B cell (primary cell): ENCODE measurements at places on chromosomes 13 and 19.

DNA sequence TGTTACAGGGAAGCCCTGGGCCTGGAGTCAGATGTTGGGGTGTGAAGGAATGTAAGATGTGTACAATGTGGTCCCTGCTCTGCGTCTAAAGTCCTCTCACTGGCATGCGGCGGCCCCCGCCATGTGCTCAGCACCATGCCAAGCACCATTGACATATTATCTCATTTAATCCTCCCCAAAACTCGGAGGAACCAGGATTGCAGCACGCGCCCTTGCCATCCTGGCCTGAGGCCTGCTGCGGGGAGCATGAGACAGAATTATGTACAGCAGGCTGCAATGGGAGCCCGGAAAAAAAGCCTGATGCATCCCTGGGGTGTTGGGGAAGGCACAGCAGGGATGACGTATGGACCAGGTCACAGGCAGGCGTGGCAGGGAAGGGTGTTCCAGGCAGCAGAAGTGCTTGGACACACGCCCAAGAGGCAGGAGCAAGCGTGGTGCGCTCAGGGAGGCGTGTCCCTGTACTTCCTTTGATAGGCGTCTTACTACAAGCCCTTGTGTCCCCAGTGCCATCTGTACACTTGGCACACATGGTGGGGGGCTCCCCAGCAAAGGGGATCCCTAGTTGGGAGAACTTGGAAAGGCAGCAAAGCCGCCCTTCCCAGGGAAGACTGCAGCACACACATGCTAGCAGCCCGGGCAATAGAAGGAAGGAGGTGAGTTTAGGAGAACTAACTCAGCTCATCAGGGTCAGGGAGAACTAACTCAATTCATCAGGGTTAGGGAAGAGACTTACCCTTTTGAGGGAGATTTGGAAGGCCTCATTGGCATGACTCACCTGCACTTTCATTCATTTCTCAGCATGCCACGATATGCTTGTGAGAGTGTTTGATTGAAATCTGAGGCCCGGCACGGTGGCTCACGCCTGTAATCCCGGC, 3.4 kb downstream of the EVI5L start:
- DNase-seq = no peak

- DNase-seq = no peak
Observed at GRCh38 chr19:38850436-38850975, 720 bp upstream of the HNRNPL start.

- DNase-seq = no peak
Observed at GRCh38 chr19:2123682-2124387, 27.1 kb downstream of the IZUMO4 start.

- no peak for DNase-seq
Observed at GRCh38 chr19:14517446-14517839, 754 bp downstream of the DNAJB1 start.

DNA sequence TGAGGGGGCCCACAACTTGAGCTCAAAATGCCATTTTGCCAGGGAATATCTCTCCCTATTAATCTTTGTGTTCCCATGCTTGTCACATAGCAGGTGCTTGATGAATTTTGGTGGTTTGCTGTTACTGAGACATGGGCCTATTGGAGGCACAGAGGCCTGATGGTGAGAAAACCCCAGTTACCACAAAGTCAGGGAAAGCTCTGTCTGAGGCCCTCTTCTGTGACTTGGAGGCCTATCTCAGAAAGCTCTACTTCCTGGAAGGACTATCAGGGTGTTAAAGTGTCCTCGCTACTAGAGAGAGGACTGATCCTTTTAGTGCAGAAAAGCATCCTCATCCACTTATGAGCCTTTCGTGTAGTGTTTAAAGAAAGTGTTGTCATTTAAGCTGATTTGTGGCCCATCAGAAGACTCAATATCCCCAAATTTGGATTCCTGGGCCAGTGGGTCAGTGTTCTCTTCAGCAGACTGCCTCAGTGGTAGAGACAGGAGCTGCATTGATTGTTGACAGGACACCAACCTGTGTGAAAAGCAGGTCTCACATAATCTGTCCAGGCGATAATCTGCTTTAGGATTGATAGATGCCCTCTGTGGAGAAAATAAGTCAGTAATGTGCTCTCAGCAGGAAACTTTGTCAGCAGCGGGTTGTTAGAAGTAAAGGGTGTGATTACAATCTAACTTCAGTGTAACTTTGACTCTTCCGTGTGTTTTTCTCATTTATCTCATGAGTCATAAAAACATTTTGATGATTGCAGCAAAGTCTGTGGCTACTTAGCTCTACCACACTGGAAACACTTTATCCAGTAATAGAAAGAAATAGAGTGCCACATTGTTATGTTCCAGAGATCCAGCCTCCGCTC, 121.0 kb downstream of the AKAP11 start:
- DNase-seq = no peak

- DNase-seq = no peak
Observed at GRCh38 chr13:53041968-53042516, 13.4 kb downstream of the OLFM4 start.

DNA sequence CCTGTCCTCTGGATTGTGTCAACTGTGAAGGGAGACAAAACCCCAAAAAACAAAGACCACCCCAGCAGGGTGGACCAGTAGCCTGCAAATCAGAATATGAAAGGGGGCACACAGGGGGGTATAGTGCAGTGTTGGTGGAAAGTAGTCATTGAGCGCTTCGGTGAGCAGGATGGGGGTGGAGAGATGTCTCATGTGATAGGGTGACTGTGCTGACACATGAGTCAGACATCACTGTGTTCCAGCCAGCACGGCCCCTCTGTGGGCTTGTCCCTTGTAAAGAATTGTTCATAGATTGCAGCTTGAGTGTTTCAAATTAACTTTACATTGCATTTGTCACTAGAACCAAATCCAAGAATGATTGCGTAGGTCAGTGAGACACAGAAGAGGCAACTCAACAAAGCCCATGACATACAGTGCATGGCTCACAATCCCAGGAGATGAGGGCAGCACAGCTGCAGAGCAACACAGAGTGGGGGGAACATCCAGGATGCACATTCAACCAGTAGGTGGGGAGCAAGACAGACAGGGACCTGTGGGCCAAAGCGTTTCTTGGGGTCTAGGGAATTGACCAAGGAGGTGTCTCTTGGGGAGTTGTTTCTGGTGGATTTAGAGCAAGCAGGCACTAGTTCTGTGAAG, 7.5 kb downstream of the ZNF440 start:
- no peak for DNase-seq

GRCh38 chr19:17718550-17718946, 732 bp upstream of the MAP1S start:
- no peak for DNase-seq

- DNase-seq = no peak
Observed at GRCh38 chr13:25649001-25649633, 277.3 kb downstream of the ATP8A2 start.

- no peak for DNase-seq
Observed at GRCh38 chr13:102317593-102317992, 84.3 kb downstream of the FGF14 start.

GRCh38 chr13:79530270-79530669, 49.3 kb downstream of the NDFIP2 start:
- DNase-seq = no peak

DNA sequence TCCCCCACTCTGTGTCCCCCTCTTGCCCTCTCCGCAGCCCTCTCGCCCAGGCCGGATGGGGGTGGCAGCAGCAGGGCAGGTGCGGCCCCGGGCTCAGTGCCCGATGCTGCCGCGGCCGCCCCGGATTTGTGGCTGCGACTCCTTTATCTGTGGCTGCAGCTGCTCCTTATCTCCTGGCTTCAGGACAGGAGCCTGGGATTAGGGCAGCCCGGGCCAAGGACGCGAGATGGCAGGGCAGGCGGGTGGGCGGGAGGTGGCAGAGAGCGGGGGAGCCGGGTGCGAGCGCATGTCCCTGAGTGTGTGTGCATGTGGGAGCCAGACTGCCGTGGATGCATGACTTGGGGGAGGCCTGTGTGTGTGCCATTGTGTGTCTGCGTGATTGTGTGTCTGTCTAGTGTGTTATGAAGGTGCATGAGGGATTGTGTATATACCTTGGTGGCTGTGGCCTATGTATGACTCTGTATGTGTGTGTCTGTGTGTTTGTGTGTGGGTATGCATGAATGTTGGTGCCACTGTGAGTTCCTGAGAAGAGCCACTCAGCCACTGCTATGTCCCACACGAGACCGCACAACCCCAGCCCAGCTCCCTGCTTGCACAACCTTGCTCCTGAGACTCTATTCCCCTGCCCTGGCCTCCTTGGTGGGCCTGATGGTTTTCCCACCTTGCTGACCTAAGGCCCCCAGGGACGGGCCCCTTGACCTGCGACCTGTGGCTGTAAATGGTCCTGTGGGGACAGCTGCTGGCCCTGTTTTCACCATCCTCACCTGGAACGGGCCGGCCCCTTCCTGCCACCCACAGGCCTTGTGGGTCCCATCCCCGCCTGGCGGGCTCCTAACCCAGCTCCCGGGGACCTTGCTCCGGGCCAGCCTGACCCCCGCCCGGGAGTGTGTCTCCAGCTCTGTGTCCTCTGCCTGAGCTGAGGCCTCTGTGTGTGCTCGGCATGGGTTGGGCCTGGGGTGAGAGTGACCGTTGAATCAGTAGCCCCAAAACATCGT, 5.3 kb upstream of the NRTN start:
- no peak for DNase-seq

DNA sequence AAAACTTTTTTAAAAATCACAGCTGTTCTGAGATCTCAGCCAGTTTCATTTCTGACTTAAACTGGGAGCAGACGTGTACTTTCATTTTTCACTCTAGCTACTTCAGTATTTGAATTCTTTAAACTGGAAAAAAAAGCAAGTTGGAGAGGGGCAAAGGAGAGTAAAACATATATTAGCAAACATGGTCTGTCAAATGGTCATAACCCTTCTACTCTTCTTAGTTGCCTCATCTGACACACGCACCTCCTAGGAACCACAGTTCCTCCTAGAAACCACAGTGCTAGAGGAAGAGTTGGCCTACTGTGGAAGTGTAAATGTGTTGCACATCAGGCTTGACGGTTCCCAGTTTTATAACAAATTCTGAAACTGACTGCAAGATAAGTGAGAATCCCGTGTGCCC, 47.2 kb downstream of the TM9SF2 start:
- DNase-seq = peak; percentile 34

DNA sequence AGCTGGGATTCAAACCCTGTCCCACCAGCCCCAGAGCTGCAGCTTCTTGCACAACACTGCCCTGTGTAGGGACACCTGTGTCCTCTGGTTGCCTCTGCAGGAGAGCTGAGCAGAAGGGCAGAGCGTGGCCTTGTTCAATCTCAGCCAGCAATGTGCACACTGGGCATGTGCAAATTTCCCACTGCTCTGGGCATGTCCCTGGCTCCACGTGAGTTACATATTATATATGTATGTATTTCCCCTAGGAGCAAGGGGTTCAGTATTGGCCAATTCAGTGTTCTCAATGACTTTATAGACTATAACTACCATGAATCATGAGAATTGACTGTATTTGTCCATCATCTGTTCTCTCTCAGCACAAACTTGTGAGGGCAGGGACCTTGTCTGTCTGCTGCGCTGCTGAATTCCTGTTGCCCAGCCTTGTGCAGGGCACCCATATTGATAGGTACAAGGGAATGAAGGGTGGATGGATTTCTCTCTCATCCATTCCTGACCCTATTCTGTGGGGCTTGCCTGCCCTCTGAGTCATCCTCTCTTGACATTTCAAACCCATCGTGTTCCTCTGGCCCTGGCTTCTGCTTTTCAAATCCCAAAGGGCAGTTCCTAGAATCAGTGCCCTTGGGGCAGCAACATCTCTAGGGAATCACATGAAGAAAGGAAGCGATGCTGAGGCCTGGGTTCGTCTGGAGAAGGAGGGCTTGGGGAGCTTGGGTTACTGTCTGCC, 69.7 kb downstream of the ERICH6B start:
- DNase-seq = no peak

GRCh38 chr13:28820099-28821051, at the start of gene MTUS2:
TSS of gene MTUS2 (plus strand) at chr13:28820339.
- DNase-seq = peak; percentile 45

GRCh38 chr13:30867089-30867669, 38.9 kb upstream of the MEDAG start:
- DNase-seq = no peak

DNA sequence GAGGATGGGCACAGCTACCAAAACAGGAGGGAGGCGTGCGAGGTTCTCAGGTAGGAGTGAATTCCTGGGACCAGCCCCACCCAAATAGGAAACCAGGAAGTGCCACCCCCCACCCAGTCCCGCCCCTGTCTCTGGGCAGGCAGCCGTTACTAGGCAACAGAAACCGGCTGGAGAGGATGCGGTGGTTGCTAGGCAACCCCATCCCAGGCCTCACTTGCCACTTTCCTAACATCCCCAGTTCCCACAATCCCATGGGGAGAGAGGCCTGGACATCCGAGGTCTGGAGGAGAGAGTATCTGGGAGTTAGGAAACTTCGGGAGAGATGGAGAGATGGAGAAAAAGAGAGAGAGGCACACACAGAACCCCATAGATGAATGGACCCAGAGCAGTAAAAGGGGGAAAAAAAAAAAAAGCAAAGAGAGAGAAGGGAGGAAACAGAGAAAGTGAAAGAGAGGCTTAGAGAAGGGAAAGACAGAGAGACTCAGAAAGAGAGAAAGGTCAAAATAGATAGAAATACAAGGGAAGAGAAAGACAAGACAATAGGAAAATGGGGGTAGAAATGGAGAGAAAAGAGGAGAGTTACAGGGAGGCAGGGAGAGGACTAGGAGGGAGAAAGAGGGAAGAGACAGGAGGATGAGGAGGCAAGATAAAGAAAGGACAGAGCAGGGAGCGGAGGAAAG, 3.8 kb downstream of the GRIK5 start:
- DNase-seq = no peak

DNA sequence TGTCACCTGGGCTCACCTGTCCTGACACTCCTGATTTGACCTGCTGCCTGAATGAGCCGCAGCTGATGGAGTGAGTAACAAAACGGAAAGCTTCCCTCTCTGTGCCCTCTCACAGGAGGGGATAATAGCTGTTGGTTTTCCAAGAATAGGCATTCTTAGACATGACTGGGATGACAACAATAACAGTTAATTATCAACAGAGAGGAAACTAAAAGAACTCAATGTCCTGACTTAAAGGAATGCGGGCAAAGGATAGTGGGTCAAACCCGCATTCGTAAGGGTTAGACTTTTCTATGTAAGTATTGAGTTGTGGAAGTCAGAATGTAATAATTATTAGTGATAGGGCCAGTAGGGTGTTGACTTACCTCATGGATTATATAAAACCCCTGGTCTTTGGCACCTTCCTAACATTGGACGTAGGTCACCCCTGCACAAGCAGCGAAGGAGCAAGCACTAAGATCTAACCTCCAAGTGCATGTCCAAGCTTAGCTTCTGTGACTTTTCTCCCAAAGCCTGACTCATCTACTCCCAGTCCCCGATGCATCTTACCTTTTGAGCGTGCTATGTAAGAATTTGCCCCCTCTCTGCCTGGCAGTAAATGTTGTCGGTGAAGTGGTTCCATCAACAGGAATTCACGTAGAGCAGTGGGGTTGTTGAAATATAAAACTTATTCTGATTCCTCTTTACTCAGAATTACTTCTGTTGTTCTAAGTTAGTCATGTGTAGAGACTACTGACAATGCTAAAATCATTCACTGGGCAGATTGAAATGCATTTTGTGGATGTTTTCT, 442.3 kb downstream of the FGF9 start:
- DNase-seq = no peak
